Body of pancreas (tissue), 4 donors: ENCODE measurements at places on chromosomes 2 and 18.
A peak's percentile ranks its signal among the peaks of the same experiment; 100 is the strongest.

DNA sequence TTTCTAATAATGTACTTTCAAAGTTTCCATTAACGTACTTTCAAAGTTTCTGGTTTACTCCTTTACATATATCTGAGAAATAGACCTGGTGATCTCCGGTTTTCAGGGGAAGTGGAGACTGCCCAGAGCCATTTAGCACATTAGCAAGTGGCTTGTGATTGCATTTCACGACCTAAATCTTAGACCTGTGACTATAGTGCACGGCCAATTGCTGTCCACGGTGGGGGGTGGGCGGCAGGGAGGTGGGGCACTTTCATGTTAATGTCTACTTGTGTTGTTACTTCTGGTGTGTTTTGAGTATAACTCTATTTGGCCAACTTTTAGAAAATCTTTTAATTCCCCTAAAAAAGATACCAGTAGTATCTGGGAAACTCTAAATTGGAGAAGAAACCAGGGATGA is 11.3 kb downstream of the GATA6 start:
- DNase-seq = no peak

- no peak for DNase-seq
Observed at GRCh38 chr2:29770846-29771245, 150.5 kb downstream of the ALK start.

DNA sequence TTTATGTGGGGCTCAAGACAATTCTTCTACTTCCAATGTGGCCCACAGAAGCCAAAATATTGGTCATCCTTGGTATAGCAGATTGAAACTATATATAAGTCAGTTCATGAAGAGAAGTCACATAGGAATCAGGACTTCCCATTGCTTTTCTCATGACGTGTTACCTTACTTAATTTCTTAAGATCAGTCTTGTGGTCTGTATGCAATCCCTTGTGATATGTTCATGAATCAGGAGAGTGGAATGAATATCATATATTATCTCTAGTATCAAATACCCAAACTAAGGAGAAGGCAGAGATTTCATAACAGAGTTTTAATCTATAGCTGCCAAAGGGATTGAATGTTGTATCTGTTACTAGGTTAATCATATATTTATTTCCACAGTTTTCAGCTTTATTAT is 1390.4 kb downstream of the SUCLG1 start:
- no peak for DNase-seq

DNA sequence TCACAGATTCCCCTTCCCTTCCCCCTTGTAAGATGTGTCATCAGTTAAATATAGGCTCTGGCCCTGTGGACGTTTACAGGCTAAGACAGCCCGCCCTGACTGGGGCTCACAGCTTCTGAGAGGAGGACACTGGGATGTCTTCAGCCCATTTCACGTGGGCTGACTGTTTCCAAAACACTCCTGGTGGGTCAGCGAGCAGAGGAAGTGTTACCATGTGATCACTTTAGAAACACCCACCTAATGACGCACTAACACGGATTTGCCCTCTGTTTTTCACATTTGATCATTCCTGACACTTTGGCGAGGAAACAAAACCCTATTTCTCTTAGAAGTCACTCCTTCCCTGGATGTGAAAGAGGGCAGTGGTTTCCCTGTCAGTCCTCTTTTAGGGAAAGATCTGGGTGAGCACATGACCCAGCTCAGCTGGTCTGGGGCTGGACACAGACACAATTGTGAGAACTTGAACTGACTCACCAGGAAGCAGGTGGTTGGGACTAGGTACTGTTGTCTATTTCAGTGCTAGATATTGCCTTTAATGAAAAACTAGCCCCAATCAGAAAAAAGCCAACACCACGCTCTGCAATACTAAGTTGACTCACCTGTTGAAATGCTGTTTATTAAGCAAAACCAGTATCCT is 38.8 kb downstream of the BMP10 start:
- DNase-seq = peak; percentile 43

GRCh38 chr2:73110168-73111072 is 2.3 kb downstream of the RAB11FIP5 start:
- DNase-seq = no peak

- DNase-seq = no peak
Observed at GRCh38 chr2:181998891-181999654, 13.4 kb downstream of the PPP1R1C start.

- DNase-seq = no peak
Observed at GRCh38 chr18:49161627-49162026, 210.9 kb upstream of the SMAD7 start.

DNA sequence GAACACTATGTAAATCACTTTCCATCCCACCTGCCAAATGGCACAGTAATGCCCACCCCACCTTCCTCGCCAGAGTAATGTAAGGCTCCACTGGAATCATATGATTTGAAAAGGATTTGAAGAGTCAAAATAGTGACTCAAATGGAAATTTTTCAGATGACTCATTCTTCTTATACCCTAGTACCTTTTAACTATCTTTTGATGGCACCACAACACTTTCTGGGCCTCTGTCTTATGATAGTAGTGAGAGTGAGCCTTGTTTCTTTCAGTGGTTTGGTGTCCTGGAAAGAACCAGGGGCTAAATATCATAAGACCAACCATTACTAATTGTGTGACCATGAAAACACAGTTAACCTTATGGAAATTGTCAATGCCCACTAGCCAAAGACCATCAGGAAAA is 235.4 kb upstream of the SLC14A2 start:
- DNase-seq = no peak

DNA sequence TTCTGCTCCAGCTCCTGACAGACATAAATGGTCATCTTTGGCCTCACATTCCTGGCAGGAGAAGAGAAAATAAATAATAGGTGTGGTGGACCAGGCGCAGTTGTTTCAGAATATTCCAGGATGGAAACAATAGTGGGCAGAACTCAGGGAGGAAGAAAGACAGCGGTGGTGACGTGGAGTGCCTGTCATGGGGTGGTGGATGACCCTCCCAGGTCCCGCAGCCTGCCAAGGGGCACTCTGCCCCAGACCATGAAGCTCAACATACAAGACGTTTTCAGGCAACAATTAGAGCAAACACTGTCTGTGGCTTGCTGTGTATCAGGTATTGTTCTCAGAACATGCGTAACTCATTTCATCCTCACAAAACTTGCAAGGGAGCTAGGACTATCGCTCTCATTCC is 50.9 kb downstream of the TFCP2L1 start:
- DNase-seq = no peak

GRCh38 chr2:168603439-168603961 is 147.4 kb downstream of the CERS6 start:
- DNase-seq = no peak

DNA sequence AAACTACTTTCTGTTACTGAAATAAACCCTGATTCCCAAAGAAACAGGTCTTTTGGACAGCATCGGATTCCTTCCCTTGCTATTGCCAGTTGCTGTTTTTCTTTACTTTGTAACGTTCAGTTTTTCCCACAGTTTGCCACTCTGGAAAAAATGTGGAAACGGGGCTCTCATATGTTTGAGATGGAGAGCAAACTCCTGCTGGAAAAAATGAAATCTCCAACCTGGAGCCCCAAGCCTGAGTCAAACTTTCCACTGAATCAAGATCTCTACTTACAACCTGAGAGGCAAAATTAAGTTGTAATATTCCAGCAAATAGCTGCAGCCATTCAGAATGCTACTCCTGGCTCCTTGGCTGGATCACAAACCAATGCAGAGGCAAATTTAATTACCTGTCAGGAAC is 270.7 kb downstream of the SRBD1 start:
- DNase-seq = no peak

DNA sequence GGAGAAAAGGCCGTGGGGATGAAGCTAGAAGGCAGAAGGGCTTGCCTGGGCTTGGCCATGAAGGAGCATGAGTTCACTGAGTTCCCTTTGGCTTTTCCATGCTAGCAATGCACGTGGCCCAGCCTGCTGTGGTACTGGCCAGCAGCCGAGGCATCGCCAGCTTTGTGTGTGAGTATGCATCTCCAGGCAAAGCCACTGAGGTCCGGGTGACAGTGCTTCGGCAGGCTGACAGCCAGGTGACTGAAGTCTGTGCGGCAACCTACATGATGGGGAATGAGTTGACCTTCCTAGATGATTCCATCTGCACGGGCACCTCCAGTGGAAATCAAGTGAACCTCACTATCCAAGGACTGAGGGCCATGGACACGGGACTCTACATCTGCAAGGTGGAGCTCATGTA is 2.9 kb downstream of the CTLA4 start:
- no peak for DNase-seq

GRCh38 chr2:140353541-140353940 is 1573.4 kb upstream of the NXPH2 start:
- DNase-seq = no peak

GRCh38 chr2:207589143-207589542 is 36.1 kb downstream of the METTL21A start:
- no peak for DNase-seq

- no peak for DNase-seq
Observed at GRCh38 chr2:45836740-45837139, 185.3 kb downstream of the PRKCE start.

DNA sequence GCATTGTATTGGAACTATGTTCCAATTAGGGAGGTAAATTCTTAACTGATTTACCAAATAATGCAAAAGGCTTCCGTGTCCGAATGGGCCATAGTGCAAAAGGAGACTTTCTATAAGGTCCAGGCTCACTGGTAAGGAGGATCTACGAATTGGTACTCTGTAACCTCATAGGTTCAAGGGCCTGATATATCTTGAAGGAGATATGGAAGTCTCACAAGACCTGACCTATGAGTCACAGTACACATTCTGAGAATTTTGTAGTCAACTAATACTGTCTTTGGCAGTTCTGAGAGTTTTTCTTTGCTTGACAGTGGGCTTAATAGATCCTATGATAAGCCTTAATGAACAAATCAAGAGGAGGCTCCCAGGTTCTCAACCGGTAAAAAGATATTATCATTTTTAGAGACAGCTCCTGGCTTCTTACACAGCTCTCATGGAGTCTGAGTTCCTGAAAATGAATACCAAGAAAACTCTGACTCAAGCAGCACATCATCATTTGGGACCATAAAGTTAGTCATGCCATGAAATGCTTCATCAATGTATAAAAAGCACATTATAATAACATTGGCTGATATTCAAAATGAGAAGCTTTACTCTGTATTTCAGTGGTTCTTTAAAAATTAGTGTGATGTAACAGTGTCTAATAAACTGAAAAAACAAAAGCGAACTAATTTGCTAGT is 1275.2 kb upstream of the CRIM1 start:
- no peak for DNase-seq

DNA sequence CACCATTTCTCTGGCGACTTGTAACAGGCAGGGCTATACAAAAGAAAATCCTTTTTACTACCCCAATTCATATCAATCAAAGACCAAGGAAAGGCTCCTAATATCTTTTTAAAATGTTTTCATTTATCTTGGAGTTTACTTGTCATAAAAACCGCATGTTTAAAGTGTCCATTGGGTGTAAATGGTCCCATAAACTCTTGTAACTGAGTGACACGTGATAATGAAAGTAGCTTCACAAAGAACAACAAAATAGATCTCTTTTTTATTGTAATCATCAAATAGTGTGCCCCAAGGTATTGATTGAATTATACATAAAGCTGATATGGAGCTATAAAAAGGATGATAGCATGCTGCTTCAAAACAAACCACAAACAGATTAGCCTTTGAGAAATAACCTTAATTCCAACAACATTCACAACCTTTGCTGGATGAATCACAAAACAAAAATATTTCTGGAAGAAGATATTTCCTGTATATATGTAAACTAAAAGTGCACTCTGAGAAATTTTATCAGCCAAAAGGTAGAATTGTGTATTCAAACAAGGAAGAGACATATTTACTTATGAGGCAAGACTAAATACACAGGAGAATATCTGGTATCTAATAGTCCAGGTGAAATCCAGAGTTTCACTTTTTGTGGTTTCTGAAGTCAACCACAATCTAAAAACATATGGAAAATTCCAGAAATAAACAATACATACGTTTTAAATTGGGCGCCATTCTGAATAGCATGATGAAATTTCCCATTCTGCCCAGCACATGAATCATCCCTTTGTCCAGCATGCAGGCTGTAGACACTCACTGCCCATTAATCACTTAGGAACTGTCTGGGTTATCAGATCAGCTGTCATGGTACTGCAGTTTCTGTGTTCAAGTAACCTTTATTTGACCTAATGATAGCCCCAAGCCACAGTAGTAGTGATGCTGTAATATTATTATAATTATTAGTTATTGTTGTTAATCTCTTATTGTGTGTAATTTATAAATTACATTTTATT is 237.5 kb downstream of the PIK3C3 start:
- no peak for DNase-seq

- no peak for DNase-seq
Observed at GRCh38 chr2:35168351-35168750, 1187.2 kb upstream of the CRIM1 start.

GRCh38 chr2:135586148-135586547 is 54.9 kb downstream of the R3HDM1 start:
- DNase-seq = no peak

- DNase-seq = no peak
Observed at GRCh38 chr2:2706306-2706705, 375.2 kb upstream of the MYT1L start.

DNA sequence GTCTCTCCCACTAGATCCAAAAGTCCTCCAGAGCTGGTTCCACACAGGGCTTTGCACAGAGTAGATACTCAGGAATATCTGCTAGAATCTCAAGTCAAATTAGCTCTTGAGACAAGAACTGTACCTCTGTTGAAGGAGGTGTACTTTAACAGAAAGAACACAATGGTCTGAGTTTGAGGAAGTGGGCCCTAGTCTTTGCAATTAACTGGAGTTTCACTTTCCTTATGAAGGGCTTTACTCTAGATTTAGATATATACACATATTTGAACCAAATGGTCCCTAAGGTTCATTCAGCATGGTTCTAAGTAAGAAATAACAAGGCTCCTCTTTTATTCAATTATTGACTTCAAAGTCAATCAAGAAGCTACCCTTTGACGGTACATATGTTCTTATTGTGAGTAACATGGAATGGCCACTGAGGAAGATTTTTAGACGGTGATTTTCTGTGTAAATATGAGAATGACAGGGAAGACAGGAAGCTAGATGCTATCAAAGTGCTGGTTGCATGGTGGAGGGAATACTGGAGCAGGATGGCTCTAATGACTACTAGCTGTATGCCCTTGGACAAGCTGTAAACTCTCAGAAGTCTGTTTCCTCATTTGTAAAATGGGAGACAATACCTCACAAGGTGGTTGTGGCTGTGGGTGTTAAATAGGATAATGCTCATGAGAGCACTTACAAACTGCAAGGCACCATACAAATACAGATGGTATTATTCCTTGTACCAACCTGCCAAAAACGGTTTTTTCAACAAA is 73.5 kb upstream of the SERTAD2 start:
- no peak for DNase-seq

DNA sequence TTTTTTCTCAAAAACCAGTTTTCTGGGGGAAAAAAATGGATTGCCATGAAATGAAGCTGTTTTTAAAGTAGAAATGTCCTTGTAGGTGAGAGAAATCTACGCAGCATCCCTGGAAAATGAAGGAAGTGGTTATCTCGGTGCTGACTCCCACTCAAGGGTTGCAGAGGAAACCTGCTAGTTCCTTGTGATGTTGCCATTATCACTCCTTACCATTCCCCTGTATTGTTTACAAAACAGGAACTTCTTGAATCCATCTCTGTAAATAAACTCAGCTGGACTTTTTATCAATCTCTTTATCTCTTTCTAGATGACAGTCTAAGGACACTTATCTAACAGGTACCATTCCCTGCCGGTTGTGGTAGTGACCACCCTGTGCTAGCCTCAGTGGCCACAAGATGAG is 61.2 kb downstream of the FEZ2 start:
- no peak for DNase-seq

GRCh38 chr2:10514743-10515142 is 66.6 kb upstream of the ODC1 start:
- DNase-seq = no peak
